ENCODE measurements at places on chromosomes 2 and 18.
A peak's percentile ranks its signal among the peaks of the same experiment; 100 is the strongest.

GRCh38 chr2:205885492-205886099 lies 200.4 kb downstream of the INO80D start:
- peak; percentile 58 for DNase-seq

DNA sequence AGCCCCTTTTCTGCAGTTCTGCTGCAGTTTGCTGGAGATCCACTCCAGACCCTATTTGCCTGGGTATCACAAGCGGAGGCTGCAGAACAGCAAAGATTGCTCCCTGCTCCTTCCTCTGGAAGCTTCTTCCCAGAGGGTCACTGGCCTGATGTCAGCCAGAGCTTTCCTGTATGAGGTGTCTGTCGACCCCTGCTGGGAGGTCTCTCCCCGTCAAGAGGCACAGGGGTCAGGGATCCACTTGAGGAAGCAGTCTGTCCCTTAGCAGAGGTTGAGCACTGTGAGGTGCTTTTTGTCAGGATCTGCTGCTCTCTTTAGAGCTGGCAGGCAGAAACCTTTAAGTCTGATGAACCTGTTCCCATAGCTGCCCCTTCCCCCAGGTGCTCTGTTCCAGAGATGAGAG lies 42.0 kb upstream of the MYL1 start:
- no peak for DNase-seq

DNA sequence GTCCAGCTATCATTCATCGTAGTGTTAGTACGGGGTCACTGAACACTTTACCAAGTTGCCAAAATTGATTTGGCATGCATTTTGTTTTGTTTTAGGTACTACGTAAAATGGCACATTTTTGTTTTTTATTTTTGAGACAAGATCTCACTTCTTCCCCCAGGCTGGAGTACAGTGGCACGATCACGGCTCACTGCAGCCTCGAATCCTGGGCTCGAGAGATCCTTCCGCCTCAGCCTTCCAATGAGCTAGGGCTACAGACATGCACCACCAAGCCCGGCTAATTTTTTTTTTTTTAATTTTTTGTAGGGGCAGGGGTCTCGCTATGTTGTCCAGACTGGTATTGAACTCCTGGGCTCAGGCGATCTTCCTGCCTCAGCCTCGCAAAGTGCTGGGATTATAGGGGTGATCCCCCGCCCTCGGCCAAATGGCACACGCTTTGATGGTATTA lies 786 bp downstream of the TAF1B start:
- no peak for DNase-seq

DNA sequence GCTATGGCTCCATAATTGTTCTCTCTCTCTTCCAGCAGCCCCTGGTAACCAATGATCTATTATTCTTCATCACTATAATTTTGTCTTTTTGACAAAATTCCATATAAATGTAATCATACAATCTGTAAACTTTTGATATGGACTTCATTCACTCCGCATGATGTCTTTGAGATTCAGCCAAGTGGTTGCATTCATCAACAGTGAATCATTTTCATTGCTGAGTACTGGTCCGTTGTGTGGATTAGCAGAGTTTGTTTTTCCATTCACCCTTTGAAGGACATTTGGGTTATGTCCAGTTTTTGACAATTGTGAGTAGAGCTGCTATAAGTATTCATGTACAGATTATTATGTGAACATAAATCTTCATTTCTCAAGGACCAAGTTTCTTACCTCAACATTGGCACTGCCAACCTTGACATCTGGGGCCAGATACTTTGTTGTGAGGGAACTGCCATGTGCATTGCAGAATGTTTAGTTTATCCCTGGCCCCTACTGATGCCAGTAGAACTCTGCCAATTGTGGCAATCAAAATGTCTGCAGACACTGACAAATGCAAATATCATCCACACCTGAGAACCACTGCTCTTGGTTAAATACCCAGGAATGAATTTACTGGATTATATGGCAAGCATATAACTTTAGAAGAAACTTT lies 48.4 kb upstream of the BCL2L11 start:
- DNase-seq: no peak

GRCh38 chr2:162462911-162463310 lies 119.0 kb downstream of the GCA start:
- DNase-seq: no peak

GRCh38 chr2:58871469-58872142 lies 630.5 kb upstream of the FANCL start:
- no peak for DNase-seq
